ENCODE measurements at places on chromosomes 12 and 14.

GRCh38 chr14:54440476-54440872 is 700 bp downstream of the CNIH1 start:
- no peak for DNase-seq

DNA sequence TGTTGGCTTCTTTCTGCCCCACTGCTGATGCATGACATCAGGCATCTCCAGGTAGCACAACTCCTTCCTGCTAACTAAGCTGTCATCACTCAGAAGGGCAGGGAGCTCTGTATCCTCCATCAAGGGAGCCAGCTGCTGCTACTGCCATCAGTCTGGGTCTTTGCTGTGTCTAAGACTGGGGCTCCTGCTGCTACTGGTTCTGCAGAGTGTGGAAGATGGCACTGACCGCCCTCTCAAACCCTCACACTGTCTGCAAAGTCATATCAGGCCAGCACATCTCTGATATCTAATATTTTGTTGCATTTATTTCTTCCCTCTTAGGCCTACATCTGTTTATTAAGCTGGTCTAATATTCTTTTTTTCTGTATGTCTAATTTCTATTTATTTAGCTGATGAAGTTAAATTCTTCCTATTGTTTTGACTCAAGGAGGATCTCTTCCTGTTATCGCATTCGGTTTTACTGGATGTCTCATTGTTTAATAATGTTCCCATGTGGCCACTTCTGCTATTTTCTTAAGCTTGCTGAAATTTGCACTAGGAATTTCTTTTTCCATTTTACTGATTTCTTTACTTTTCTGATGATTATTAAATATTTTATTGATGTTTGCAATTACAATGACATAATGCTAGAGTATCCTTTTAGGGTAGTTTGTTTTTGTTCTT is 7.6 kb upstream of the E2F7 start:
- DNase-seq, result no peak

DNA sequence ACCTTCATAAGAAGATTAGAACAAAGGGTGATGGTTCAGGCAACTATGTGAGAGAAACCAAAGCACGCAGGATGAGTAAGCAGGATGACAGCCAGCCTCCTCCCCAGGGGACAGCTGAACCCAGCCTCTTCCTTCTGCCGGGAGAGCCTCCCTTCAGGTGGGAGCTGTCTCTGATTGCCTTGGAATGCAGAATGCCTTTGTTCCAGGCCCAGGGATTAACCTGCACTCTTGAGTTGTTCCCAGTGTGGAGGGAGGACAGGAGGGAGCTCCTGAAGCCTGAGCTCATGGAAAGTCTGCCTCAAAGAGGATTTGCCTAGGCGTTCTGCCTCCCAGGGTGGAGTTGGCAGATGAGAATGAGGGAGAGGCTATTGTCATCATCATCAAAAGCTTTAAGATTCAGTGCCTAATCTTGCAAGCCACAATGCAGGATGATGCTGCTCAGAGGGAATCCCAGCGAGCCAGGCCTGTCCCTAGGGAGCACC is 3.6 kb upstream of the KRT6A start:
- no peak for DNase-seq

DNA sequence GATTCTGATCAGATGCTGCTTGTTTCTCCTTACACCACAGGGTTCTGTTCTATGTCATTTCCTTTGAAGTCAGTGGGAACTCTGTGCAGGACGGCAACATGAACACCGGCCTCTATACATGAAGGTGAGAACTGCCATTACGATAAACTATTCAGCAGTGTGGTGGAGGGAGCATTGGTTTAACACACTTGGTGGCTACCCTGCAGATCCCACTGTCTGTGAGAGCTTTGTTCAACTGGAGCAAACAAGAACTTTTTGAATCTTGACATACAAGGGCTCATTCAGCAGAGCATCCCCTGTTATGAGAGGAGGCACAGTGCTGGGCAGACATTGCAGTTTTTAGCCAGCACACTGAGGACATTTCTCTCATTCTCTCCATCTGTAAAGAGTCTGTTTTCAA is 10.7 kb upstream of the FRS2 start:
- peak; percentile 40 for DNase-seq

GRCh38 chr12:73452672-73453469 is 1084.8 kb upstream of the ATXN7L3B start:
- no peak for DNase-seq

- no peak for DNase-seq
These were observed 5.0 kb upstream of the PKP2 start for GRCh38 chr12:32901553-32901952.

- no peak for DNase-seq
These were observed 2.1 kb upstream of the BDKRB2 start for GRCh38 chr14:96202441-96203094.

- DNase-seq, result no peak
These were observed 34.3 kb upstream of the VWF start for GRCh38 chr12:6158749-6159148.

- DNase-seq, result no peak
These were observed 126.9 kb upstream of the PRICKLE1 start for GRCh38 chr12:42716491-42716891.

GRCh38 chr12:103758310-103759089 is 82.5 kb downstream of the NT5DC3 start:
- DNase-seq, result no peak

DNA sequence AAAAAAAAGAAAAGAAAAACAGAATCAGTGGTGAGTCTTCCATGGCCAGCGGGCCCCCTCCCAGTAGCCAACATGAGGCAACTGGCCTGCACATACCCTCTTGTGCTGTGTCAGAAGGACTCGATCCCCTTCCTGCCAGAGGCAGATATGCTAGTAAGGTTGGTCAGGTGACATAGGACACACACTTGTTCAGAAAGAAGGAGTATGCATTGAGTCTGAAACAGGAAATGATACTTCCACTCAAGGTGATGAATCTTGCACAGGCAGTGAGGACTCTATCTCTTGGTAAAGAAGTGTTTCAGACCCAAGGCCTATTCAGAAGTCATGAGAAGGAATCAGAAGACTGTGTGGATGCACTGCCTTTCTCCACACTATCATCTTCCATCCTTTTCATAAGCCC is 269.7 kb upstream of the FAR2 start:
- no peak for DNase-seq

All from C1 segment of cervical spinal cord (tissue), 14 donors.